ENCODE measurements at places on chromosomes 1 and 21.

GRCh38 chr1:22792396-22793160, 81.9 kb downstream of the EPHB2 start:
- no peak for DNase-seq

DNA sequence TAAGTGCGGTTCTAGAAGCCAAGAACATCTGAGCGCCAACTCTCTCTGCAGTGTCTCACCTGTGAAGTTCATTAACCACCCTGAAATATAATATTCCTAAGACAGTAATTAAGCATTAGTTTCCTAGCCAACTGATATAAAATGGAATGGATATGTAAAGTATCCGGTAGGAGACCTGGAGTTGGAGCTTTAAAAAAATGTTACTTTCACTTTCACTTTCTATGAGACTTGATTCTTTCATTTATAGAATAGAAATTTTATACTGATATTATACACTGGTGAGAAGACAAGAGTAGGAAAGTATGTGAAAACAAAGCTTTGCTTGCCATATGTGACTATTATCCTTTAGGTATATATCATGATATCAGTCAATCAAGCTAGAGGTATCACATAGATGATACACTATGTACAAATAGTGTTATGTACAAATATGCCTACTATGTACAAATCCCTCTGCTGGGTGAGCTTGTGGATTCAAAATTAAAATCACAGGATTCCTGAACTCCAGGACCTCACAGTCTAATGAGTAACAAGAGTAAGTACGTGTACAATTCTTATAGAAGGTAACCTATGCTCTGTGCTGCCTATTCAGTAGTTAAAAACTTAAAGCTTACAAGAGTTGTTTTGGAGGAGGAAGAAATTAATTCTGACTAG, 934.2 kb downstream of the TTLL7 start:
- DNase-seq, result no peak

GRCh38 chr1:225225681-225226080, 202.2 kb downstream of the LBR start:
- no peak for DNase-seq

DNA sequence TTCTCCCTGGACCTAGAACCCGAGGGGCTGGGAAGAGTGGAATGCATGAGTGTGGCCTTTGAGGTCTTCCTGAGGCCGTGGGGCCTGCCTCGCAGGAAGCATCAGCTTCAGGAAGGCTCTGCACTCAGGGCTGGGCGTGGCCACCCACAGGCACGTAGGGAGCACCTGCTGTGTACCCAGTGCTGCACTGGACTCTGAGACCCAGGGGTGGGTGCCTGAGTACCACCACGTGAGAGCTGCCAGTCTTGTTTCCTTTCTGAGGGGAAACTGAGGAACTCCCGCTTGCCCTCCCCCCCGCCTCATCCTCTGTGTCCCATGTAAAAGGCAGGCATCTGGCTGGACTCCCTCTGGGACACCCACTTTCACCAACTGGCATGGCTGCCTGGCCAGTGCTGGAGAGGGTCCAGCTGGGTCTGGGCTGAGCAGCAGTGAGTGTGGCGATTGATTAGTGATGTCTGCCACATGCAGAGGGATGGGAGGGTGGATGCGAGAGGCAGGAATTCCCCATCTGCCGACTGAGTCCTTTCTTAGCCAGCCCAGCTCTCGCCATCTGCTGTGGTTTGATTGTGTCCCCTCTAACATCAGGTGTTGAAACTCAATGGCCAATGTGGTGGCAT, 30.2 kb upstream of the TTC34 start:
- DNase-seq, result no peak

GRCh38 chr21:41976611-41977010, 22.8 kb upstream of the C2CD2 start:
- DNase-seq, result no peak

DNA sequence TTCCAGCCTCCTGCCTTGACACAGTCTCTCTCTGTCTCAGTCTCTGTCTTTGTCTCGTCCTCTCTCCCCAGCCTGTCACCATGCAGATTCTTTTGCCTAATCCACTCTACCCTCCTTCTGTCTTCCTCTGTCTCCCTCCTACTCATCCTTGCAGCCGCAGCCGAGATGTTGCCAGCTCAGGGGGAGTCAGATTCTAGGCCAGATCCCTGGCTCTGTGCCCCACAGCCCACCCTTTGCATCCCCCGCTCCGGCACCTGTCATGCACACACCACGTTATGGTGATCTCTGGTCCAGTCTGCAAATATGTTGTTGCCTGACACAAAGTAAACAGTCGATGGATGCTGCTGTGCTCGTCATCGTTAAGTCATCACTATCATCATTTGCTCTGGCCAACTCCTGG, 35.5 kb upstream of the IGSF21 start:
- DNase-seq, result no peak

DNA sequence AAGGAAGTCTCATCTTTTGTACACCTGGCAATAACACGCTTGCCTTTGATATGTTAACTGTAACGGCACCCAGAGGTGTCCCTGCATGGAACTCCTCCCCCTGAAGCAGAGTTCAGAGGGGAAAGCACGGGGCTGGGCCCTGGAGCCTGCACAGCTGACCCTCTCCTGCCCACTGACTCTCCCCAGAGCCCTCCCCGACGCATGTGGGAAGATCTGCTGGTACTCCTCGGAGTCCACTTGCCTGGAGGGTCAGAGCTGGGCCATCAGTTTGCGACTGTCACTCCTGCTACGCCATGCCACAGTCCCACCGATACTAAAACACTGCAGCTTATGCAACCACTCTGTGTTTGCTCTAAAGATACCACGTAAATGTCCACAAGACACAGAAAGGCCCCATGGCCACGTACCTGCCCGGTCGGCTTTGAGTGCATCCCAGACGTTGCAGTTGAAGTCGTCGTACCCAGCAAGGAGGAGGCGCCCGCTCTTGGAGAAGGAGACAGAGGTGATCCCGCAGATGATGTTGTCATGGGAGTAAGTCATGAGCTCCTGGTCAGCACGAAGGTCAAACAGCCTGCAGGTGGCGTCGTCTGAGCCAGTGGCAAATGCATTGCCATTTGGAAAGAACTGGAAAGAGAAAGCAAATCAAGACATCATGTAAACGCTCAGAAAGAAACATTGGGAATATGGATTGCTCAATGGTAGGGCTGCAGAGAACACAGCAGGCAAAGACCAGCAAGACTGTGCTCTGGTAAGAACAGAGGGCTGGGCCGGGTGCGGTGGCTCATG, 10.6 kb upstream of the NADK start:
- DNase-seq, result no peak

GRCh38 chr1:19793360-19794046, 6.2 kb downstream of the TMCO4 start:
- DNase-seq, result no peak

DNA sequence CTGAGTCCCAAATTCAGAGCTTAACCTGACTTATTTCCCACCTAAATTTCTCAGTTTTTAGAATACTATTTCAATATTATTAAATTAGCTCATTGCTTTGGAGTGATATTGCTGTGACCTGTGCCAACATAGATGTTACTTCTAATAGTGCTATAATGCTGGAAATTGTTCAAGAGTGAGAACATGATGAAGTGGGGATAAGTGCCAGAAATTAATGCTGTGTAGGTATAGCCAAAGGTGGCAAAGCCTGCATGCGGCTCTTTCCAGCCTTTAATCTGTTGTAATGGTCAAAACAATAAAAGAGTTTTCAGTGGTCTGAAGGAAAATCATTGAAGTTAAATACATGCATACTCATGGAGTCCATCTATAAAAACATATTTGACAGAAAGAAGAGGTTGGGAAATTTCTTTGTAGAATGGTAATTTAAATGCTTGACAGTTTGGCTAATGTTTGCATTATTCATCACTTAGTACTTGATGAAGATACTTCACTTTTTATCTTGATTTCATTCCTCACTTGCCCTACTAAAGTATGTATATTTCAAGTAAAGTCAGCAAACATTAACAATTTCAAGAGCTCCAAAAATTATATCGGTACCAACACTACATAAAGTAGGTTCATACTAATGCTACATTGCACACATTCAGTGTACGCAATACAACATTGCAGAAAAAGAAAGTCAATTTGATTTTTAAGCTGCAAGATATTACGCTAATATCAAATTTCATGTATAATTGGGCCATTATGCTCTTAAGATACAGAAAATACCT, 82.1 kb downstream of the OLFM3 start:
- no peak for DNase-seq

DNA sequence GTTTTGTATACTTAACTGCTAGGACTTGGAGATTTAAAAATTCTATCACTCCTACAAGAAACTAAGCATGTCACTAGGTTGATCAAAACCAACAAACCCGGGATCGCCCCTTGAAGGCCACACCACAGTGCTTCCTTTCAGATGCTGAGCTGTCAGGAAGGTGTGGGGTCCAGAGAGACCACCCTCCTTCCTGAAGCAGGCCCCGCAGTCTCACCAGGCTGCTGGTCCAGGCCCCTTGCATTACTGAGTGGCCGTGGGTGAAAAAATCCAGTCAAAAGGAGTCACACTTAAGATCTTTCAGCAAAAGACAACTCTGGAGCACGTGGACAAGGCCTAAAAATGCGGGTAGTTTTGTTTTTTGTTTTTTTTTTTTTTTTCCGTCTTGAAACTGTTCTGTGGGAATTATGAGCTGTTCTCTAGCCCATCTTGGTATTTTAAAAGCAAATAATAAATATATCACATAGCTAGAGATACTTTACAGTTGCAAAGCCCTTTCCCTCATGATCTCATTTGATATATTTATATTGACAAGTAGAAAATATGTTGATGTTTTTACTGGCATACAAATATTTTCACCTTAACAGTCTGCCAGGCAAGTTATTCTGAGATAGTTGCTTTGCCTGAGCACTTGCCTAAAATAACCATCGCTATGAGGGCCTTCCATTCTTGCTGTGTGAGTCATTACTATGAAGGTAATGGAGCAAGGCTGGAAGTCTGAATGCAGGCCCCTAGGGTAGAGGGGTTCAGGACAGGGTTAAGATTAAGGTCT, 73.1 kb upstream of the EDEM3 start:
- peak; percentile 76 for DNase-seq

- peak; percentile 64 for DNase-seq
Observed at GRCh38 chr21:38258521-38259485, 2.0 kb downstream of the KCNJ15 start.

DNA sequence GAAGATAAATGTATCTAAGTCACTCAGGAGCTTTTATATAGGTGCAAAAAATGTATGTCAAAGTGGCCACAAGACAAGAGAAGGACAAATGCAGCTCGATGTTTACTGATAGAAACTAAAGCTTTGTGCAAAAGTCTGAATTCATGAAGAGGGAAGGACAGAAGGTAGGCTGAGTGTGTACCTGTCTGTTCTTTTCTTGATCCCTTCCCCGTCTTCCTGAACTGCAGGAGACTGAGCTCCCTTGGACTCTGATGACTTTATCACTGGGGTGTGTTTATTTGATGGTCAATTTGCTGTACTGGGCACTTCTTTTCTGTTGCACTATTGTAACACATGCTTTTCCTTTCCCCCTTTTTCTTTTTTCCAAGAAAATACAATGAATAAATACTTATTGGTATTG, 25.4 kb downstream of the ITGB3BP start:
- no peak for DNase-seq

GRCh38 chr1:175015243-175015642, 8.0 kb downstream of the MRPS14 start:
- DNase-seq, result peak; percentile 47

GRCh38 chr1:114234408-114235124, 80.9 kb upstream of the SYT6 start:
- no peak for DNase-seq

DNA sequence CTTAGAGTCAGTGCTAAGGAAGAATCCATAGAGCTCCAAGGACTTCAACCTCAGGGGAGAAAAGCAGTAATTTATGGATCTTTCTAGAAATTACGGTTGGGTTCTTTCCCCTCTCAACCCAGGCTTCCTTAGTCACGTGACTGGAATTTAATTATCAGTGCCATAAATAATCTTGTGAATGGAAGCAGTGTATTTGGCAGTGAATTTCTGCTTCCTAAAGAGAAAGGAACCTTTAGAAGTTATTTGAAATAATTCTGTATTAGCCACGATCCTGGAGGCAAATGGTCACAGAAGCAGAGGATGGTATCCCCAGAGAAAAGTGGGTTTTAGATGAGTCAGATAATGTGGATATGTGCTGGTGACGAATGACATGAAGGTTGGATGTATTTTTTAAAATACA, 89.6 kb downstream of the NFIA start:
- DNase-seq, result no peak

GRCh38 chr1:156203331-156203730, 9.4 kb downstream of the SLC25A44 start:
- DNase-seq, result no peak

GRCh38 chr1:32992489-32993323, 28.1 kb upstream of the RNF19B start:
- peak; percentile 87 for DNase-seq

- DNase-seq, result no peak
Observed at GRCh38 chr1:91685994-91686393, 185.3 kb downstream of the CDC7 start.

- no peak for DNase-seq
Observed at GRCh38 chr1:201536558-201536957, 2.4 kb upstream of the NAV1 start.

GRCh38 chr1:109229531-109230127, 15.9 kb downstream of the SARS1 start:
- no peak for DNase-seq

DNA sequence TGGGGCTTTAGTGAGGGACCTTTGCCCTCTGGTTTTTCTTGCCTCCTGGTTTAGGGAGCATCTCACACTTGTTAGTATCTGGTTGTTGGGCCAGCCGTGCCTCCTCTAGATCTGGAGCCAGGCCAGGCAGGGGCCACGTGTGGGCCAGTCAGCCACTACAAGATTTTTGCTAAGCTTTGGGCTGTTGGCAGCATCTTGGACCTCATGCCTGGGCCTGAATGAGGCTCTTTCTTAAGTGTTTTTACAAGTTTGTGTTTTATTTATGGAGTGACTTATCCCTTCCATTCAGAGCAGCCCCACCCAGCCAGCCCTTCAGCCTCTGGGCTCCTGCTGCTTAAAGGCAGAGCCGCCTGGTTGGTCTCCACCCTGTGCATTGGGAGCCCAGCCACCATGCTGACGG, 1.6 kb upstream of the SH3BGRL3 start:
- no peak for DNase-seq

- no peak for DNase-seq
Observed at GRCh38 chr1:228453022-228453560, 34.1 kb upstream of the RNF187 start.

DNA sequence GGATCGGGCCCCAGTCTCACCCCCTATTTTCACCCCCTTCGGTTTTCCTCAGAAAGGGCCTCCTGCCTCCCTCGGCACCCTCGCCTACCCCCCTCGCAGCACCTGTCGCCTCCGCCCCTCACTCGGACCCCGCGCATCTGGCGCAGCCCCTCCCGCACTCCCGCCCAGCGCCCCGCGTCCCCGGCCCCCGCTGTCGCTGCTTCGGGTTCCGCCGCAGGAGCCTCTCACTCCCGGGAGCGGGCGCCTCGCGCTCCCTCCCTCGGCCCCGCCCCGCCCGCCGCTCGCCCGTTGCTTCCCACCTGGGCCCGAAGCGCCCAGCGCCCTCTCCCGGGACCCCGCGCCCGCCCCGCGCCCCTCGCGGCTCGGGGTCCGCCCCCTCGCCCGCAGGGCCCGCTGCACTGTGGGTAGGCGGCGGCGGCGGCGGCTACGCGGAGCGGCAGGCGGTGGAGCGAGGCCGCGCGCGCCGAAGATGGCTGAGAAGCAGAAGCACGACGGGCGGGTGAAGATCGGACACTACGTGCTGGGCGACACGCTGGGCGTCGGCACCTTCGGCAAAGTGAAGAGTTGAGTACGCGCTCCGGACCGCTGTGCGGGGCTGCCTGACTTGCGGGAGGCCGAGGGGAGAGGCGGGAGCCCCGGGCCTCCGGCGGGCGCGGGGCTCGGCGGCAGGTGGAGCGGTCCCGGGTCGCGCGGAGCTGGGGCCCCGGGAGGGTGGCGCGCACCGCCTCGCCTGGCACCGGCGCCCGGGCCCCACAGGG, at the start of gene PRKAA2:
PRKAA2 (plus strand) TSS at position 396 of the 758 bp plus-strand sequence; CDS start at position 470, 74 bp downstream.
- no peak for DNase-seq

- DNase-seq, result no peak
Observed at GRCh38 chr1:165639821-165640623, 9.0 kb downstream of the MGST3 start.

Measured in fibroblast of skin of left quadriceps (primary cell).